A549 treated with CpdA at 1 μM for 4 hours (cell line): ENCODE measurements at places on chromosomes 2 and 18. TPM values are rescaled to one million over a fixed set of nuclear protein-coding genes. Genes with fewer than 3 reads are reported as not detected.

BCL2L11 gene
- 6.2 to 11.4 TPM (median 9.0 TPM) in 5 replicates for total RNA-seq

HAAO gene
- total RNA-seq: 0.03 to 0.19 TPM in 2 of 5 replicates, not detected in the others

LRRC30 gene
- not detected in 5 replicates for total RNA-seq

TFPI gene
- total RNA-seq: 40.0 to 56.8 TPM (median 54.3 TPM) in 5 replicates

ARMC9 gene
- 13.4 to 19.0 TPM (median 16.4 TPM) in 5 replicates for total RNA-seq

CHST9 gene
- total RNA-seq: not detected in 5 replicates

RNU2-63P gene
- not detected in 5 replicates for total RNA-seq

ATOH8 gene
- total RNA-seq: 4.2 to 6.6 TPM (median 4.5 TPM) in 5 replicates

UGT1A6 gene
- 0.81 to 1.6 TPM (median 1.2 TPM) in 5 replicates for total RNA-seq

RBM45 gene
- total RNA-seq: 10.4 to 13.7 TPM (median 11.2 TPM) in 5 replicates

NLRC4 gene
- total RNA-seq: not detected in 5 replicates

SELENOI gene
- 18.5 to 23.1 TPM (median 21.7 TPM) in 5 replicates for total RNA-seq

CKAP2L gene
- 11.5 to 19.6 TPM (median 13.8 TPM) in 5 replicates for total RNA-seq

PTPRN gene
- 0.86 to 2.1 TPM (median 0.92 TPM) in 5 replicates for total RNA-seq

SPATA3 gene
- total RNA-seq: not detected in 5 replicates

ALPG gene
- total RNA-seq: 0.06 to 0.23 TPM (median 0.12 TPM) in 4 of 5 replicates, not detected in the other

SPR gene
- 90.7 to 157 TPM (median 144 TPM) in 5 replicates for total RNA-seq

LIMS4 gene
- 0.56 to 0.88 TPM (median 0.74 TPM) in 5 replicates for total RNA-seq

PRKAG3 gene
- not detected in 5 replicates for total RNA-seq

CRYGC gene
- total RNA-seq: not detected in 5 replicates

IGFBP2 gene
- 53.4 to 81.9 TPM (median 74.3 TPM) in 5 replicates for total RNA-seq

GREB1L gene
- 1.3 to 2.6 TPM (median 2.1 TPM) in 5 replicates for total RNA-seq

NT5C1B gene
- not detected in 5 replicates for total RNA-seq

ABHD1 gene
- 0.63 to 2.3 TPM (median 1.9 TPM) in 5 replicates for total RNA-seq

GCG gene
- total RNA-seq: not detected in 5 replicates

RND3 gene
- total RNA-seq: 55.5 to 72.2 TPM (median 58.5 TPM) in 5 replicates

CHAC2 gene
- 12.6 to 16.6 TPM (median 14.6 TPM) in 5 replicates for total RNA-seq

DHRS9 gene
- total RNA-seq: 3.1 to 4.2 TPM (median 3.6 TPM) in 5 replicates

VWA3B gene
- 0.02 to 0.43 TPM (median 0.18 TPM) in 4 of 5 replicates, not detected in the other for total RNA-seq

GPBAR1 gene
- 0.07 to 0.17 TPM (median 0.15 TPM) in 5 replicates for total RNA-seq

COL6A3 gene
- 0.02 to 0.25 TPM (median 0.10 TPM) in 5 replicates for total RNA-seq

C2orf66 gene
- total RNA-seq: 0.08 to 0.15 TPM (median 0.09 TPM) in 4 of 5 replicates, not detected in the other

CD207 gene
- total RNA-seq: not detected in 5 replicates

ARHGEF33 gene
- total RNA-seq: 0.02 to 0.11 TPM (median 0.03 TPM) in 3 of 5 replicates, not detected in the others

LIMS2 gene
- total RNA-seq: 4.0 to 8.1 TPM (median 5.2 TPM) in 5 replicates

ASTL gene
- not detected in 5 replicates for total RNA-seq

GPR75 gene
- total RNA-seq: 1.7 to 2.6 TPM (median 2.1 TPM) in 5 replicates

NOL4 gene
- not detected in 5 replicates for total RNA-seq

SERPINB13 gene
- total RNA-seq: not detected in 5 replicates

DIS3L2 gene
- 12.0 to 14.6 TPM (median 13.5 TPM) in 5 replicates for total RNA-seq

LDLRAD4 gene
- 1.6 to 2.7 TPM (median 1.7 TPM) in 5 replicates for total RNA-seq

CCDC148 gene
- 0.14 to 0.78 TPM (median 0.39 TPM) in 5 replicates for total RNA-seq

ARHGAP28 gene
- 0.03 to 0.11 TPM in 2 of 5 replicates, not detected in the others for total RNA-seq

RAMP1 gene
- total RNA-seq: 0.09 TPM in 1 of 5 replicates, not detected in the others

GRB14 gene
- total RNA-seq: 4.3 to 6.9 TPM (median 5.8 TPM) in 5 replicates

ANKRD53 gene
- 0.10 to 0.11 TPM in 2 of 5 replicates, not detected in the others for total RNA-seq

ASB18 gene
- total RNA-seq: not detected in 5 replicates

VAMP8 gene
- total RNA-seq: 13.5 to 22.3 TPM (median 18.2 TPM) in 5 replicates

NEURL3 gene
- 1.3 to 2.9 TPM (median 1.7 TPM) in 5 replicates for total RNA-seq

DNAH7 gene
- total RNA-seq: 0.76 to 1.5 TPM (median 0.81 TPM) in 5 replicates

FBXO48 gene
- 0.54 to 0.76 TPM (median 0.61 TPM) in 5 replicates for total RNA-seq

RAX gene
- not detected in 5 replicates for total RNA-seq
